ENCODE measurements at places on chromosomes 7 and 10. TPM values are rescaled to one million over a fixed set of nuclear protein-coding genes. Genes with fewer than 3 reads are reported as not detected.

Gene FFAR4
- total RNA-seq: not detected

Gene GPR37
- 4.6 TPM for total RNA-seq

Gene SYT15
- total RNA-seq: 0.43 TPM

Gene CDNF
- total RNA-seq: 1.1 TPM

Gene CC2D2B
- not detected for total RNA-seq

Gene SFMBT2
- 1.0 TPM for total RNA-seq
